ENCODE measurements at places on chromosomes 6 and 20.

GRCh38 chr20:50919567-50919966 lies 11.7 kb downstream of the ADNP start:
- no peak for DNase-seq

GRCh38 chr20:63053432-63054102 lies 46.8 kb upstream of the BHLHE23 start:
- DNase-seq, result no peak

- peak; percentile 77 for DNase-seq
Observed at GRCh38 chr20:12925210-12925755, 83.5 kb upstream of the SPTLC3 start.

DNA sequence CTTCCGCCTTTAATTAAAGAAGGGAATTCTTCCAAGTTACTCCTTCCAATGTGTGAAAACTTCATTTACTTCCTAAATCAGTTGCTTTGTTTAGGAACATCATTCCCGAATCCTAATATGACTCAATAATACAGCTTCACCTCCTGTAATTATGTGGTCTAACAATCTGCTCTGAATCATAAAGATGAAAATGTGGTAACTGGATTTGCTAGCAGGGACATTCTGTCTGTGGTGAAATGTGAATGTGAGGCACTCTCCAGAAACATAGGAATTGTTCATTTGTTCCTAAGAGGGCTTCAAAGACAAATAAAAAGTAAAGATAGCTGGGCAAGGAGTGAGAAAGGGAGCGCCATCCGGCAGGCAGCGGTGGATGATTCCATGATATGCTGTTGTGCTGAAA lies 678.1 kb downstream of the KIF16B start:
- no peak for DNase-seq

GRCh38 chr6:40723967-40724366 lies 136.8 kb upstream of the LRFN2 start:
- no peak for DNase-seq

GRCh38 chr6:113148566-113148965 lies 708.6 kb upstream of the MARCKS start:
- no peak for DNase-seq

DNA sequence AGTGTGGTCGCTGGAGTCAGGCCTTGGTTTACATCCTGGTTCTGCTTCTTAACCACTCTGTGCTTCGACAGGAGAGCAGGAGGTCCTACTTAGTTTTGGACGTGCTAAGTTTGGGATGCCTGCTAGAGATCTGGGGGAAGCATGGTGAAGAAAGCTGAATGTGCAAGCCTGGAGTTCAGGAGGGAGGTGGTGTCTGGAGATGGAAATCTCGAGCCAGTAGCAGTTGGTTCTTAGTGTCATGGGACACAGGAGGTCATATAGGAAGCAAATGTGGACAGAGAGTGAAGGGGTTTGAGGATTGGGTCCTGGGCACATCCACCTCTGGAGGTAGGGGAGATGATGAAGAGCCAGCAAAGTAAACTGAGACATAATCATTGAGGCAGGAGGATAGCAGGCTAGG lies 131.4 kb downstream of the SYCP2 start:
- no peak for DNase-seq

DNA sequence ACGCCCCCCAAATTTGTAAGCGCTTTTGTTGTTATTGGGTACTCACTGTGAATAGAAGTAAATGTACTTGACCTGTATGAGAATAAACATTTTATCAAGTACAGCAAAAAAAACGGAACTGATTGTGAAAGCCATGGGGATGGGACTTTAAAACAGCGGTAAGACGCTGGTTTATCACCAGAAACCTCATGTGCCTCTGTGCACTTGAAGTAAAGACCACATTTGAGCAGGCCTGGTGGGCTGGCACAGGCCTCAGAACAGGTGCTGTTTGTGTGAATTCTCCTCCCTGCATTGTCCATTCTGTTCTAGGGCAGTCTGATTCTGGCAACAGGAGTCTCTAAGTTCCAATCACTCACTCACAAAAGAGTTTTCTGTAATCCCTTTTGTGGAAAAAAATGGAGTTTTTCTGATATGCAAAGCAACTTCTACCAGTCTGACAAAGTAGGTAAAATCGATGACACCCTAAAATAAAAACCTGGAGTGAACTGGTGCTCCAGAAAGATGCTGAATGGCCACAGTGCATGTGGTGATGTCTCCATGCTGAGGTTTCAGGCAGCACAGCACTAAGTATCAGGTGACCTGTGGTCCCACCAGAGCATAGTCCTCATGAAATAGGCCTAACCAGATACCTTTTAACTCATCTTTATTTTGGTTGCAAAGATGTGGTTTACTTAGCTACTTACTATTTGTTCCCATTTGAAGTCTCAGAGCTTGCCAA lies 53.9 kb downstream of the STX7 start:
- DNase-seq, result no peak

DNA sequence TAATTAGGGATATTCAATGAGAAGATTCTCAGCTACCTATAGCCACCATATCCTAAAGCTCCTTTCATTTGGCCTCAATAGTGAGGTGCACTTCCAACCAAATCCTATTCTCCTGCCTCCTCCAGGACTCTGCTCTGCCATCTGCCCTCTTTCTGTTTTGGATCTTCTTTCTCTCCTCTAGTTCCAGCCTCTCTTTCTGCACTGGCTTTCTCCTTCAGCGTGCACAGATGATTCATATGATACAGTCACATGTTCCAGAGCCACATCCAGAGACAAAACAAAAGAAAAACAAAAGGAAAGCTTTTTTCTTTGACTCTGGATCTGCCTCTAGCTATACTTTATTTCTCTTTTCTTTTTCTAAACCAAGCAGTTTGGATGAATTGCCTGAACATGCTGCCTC lies 531.9 kb upstream of the MAN1A1 start:
- no peak for DNase-seq

GRCh38 chr6:29653452-29654038 lies 3.3 kb upstream of the MOG start:
- DNase-seq, result peak; percentile 87

GRCh38 chr20:32333988-32334885 lies 23.9 kb upstream of the ASXL1 start:
- peak; percentile 86 for DNase-seq

GRCh38 chr6:148311966-148312669 lies 30.5 kb upstream of the SASH1 start:
- DNase-seq, result no peak

- no peak for DNase-seq
Observed at GRCh38 chr6:112044856-112045255, 9.0 kb upstream of the CCN6 start.

GRCh38 chr20:61516346-61517208 lies 264.5 kb downstream of the CDH4 start:
- no peak for DNase-seq

- DNase-seq, result no peak
Observed at GRCh38 chr6:2746557-2747061, 4.1 kb downstream of the MYLK4 start.

DNA sequence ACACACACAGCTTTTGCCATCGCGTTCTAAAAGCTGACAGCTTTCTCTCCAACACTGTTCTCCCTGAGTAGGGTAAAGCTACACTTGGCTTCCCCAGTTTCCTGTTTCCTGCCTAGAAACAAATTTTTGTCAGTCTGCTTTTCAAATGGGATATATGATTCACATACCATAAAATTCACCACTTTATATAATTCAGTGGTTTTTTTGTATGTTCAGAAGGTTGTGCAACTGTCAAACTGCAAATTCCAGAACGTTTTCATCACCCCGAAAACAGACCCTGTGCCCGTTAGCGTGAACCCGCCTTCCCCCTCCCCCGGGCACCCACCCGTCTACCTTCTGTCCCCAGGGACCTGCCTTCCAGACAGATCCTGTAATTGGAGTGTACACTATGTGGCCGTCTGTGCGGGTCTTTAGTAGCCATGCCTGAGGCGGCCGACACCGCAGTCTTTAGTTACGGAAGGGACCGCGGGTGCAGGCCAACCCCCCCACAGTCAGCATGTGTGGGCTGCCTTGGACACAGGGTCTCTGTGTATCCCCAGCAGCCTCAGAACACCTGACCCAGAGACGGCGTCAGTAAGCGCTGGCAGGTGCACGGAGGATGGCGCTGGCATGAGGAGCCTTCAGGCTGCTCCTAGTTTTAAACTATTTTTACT lies 16.6 kb downstream of the HRH3 start:
- DNase-seq, result no peak

GRCh38 chr20:54680439-54680838 lies 205.0 kb downstream of the DOK5 start:
- no peak for DNase-seq

DNA sequence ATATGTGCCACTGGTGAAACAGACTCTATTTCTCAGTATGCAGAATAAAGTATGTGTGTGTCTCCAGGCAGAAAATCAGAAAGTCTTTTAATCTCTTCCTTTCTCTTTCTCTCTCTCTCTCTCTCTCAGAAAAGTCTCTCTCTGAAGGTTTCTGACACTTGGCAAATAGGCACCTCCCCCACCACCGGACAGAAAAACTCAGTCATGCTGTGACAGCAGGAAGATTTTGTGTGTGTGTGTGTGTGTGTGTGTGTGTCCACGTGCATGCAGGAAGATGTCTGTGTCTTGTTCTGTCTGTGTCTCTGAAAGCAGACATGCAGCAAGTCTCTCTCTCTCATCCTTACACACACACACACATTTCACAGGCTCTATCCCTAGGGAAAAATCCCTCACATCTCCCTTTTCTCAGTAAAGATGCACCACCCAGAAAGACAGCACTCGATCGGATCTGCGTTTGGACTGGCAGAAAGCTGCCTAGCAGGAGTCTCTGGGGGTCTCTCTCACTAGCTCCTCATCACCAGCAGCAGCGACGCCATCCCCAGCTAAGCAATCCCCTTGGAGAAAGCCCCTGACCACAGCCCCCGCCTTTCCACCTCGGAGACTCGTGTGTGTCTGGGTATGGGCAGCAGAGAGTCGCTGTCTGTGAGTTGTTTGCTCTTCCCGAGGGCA lies 98.3 kb downstream of the EDN3 start:
- no peak for DNase-seq

DNA sequence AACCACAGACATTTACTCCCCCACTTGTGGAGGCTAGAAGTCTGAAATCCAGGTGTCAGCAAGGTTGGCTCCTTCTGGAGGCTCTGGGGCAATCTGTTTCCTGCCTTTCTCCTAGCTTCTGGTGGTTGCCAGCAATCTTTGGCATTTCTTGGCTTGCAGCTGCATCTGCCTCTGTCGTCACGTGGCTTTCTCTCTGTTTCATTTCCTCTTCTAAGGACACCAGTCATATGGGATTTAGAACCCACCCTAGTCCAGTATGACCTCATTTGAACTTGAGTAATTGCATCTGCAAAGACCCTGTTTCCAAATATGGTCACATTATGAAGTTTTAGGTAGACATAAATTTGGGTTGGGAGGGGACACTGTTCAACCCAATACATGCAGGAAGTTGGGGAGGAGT lies 56.2 kb upstream of the EPB41L1 start:
- DNase-seq, result peak; percentile 75

DNA sequence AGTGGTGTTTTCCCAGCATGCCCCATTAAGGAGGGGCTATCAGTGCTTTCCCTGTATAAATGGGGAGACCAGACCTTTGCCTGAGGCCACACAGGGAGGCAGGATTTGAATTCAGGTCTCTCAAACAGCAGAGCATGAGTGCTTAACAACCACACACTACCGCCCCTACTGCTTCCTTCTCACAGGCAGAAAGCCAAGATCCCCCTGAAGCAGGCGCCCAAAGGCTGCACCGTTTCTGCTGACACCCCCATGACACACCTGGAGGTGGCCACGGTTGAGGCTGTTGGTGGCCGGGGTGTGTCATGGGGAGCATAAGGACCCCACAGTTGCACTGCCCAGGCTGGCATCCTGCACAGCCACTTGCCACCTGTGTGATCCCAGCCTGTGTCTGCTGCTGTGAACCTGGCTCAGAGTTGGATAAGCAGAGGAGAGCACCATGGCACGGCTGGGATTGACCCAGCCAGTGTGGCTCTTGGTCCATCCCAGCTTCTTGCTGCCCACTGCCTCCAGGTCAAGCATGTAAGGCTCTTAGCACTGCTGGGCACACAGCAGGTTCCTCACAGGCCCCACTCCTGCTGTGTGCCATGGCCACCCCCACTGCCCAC lies 28.3 kb downstream of the PCK1 start:
- no peak for DNase-seq

GRCh38 chr6:14349507-14349906 lies 231.9 kb downstream of the CD83 start:
- no peak for DNase-seq

DNA sequence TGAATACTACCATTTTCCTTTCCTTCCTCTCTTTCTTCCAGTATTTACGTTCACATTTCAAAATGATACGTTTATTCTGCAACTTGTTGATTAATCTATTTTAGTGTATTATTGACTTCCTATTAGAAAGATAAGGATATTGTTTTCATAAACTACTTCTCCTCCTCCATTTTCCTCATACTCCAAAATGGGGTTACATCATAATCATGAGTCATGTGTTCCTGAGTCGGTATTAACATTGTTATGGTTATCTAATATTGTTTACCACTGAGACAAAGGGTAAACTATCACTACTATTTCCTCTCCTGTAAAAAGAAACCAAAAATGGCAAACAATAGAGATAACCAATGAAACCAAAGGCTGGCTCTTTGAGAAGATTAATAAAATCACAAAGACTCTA lies 126.5 kb upstream of the CDYL start:
- DNase-seq, result no peak

- no peak for DNase-seq
Observed at GRCh38 chr6:1400126-1400850, 10.9 kb downstream of the FOXF2 start.

- DNase-seq, result no peak
Observed at GRCh38 chr20:22370137-22370536, 214.2 kb downstream of the FOXA2 start.

DNA sequence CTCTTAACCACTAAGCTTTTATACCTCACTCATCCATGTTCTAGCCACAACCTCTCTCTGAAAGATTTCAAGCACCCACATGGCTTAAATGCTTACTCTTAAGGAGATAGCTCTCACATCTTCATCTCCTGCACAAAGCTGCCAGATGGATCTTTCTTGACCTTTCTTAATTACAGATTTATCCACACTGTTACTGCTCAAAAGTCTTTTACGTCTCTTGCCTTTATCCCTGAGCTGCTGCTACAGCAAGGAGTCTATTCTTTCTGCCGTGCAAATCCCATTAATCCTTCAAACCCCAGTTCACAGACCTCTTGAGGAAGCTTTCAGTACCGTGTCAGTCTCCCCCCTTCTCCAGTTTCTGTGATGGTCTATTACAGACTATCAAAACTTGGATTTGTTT lies 54.6 kb downstream of the B4GALT5 start:
- peak; percentile 31 for DNase-seq

DNA sequence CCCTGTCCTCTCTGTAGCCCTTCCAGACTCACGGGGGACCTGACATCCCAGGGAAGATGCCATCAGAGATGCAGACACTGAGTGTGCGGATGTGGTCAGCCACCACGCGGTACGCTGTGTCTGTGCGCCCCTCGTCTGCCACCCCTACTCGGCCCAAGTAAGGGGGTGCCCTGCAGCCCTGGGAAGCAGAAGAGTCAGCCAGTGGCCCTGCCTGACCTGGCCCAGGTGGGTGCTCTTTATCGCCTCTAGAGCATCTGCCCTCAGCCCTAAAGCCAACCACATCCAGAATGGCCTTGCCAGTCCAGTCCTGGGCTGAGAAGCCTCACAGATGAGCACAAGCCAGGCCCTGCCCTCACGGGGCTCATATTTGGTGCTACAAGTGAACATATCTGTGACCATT lies 5.9 kb downstream of the AARS2 start:
- no peak for DNase-seq
